Cardiac fibroblast (primary cell): ENCODE measurements at places on chromosomes 3 and 15.

- peak; percentile 63 for DNase-seq
These were observed 34.4 kb upstream of the MEIS2 start for GRCh38 chr15:37134699-37135131.

GRCh38 chr15:57114070-57114469, 195.6 kb downstream of the TCF12 start:
- peak; percentile 64 for DNase-seq

- no peak for DNase-seq
These were observed 21.7 kb downstream of the TMEM43 start for GRCh38 chr3:14146381-14147065.

- DNase-seq: peak; percentile 27
These were observed 61.6 kb downstream of the ULK4 start for GRCh38 chr3:41900265-41900664.

GRCh38 chr3:24310887-24311286, 183.8 kb downstream of the THRB start:
- DNase-seq: no peak
